Skeletal muscle cell (primary cell): ENCODE measurements at places on chromosomes 16 and 17.

GRCh38 chr16:24729243-24729950, at the start of gene TNRC6A:
Gene TNRC6A, plus strand, starts transcription at chr16:24729651. Its CDS starts 191 bp downstream, at chr16:24729842.
- peak; percentile 53 for DNase-seq

DNA sequence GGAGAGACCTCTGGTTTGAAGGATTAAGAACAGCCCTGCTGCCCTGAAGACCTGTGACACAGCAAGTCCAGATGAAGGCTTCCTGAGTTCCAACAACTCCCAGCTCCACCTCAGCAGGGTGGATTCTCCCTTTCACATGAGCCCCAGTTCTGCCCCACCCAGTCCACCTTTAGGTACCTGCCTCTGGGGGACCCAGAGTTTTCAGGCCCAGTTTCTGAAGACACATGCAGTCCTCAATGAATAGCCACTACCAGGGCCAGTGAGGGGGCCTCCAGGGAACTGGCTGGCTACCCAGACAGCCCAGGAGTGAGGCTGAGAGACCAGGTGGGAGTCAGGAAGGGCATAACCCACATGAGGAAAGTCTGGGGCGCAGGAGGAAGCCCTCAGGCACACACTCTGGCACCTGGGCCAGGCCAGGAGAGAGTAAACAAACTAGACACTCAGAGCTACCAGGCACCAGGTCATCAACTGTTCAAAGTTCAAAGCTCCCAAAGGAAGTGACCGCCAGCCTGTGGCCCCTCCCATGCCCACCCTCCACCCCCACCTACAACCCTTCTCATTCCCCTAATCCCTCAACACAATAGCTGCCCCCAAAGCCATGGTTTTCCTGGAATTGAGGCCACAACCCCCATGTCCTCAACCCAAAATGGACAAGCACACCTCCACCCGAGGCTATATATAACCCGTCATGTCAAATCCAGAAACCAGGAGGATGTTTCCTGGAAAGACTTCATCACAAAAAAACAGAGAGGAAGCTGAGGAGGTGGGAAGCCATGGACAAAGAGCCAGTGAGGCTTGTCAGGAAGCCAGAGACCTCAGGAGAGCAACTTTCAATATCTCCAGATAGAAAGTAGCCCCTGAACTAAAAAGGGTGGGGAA, 2.1 kb downstream of the MYO18A start:
- no peak for DNase-seq

DNA sequence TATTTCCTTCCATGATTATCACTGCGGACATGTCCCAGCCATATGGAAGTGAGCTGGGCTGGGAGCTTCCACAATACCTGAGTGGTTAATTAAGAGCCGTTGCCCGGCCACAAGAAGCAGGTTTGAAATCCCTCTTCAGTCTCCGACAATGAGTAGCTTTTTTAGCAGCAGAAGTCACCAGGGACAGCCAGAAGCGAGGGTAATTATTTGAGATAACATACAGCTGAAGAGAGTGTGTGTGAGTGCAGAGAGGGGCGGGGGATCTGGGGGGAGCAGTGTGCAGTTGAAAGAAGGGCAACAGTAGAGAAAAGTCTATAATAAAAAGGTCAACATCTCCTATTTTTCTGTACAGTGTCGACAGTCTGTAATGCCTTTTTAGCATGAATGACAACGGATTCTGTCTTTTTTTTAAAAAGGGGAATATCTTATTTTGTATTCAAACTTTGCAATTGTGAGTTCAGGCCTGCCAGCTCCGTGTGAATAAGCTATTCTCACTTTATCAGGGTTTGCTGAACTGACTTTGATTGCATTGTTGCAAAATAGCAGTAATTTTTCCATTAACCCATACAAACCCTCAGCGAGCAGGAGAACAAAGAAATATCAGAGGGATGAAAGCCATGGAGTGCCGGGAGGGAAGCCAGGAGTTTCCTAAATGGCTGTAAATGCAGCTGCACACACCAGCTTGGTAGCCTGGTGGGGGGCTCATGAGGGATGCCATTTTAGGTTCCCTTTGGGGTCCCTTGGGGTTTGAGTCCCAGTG, 220.3 kb upstream of the IRX3 start:
- no peak for DNase-seq

- DNase-seq: no peak
Measured at GRCh38 chr17:29378500-29378899, 11.7 kb upstream of the TAOK1 start.

GRCh38 chr17:58520843-58521430, 6.5 kb upstream of the MTMR4 start:
- no peak for DNase-seq

- no peak for DNase-seq
Measured at GRCh38 chr17:76019833-76020467, 7.2 kb downstream of the EVPL start.

DNA sequence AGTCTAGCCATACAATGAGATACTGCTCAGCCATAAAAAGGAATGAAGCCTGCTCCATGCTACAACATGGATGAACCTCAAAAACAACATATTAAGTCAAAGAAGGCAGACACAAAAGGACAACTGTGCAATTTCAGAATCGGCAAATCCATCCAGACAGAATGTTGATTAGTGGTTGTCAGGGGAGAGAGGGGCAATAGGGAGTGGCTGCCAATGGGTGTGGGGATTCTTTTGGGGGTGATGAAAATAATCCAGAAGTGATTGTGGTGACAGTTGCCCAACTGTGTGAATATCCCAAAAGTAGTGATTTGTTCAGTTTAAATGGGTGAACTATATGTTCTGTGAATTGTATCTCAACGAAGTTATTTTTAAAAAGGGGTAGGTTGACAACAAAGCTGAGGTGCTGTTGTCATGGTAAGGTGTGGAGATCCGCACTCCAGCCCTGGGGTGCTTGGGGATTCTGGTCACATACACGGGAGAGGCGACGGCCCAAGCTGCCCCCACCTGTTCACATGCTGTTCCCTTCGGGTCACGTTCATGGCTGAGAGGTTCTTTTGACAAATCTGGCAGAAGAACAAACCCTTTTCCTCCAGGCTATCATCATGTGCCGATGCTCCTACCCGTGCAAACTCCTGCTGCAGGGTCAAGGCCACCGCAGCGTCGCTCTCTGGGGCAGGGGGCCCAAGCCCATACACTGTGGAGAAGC, 9.6 kb downstream of the SLX4 start:
- no peak for DNase-seq

- DNase-seq: no peak
Measured at GRCh38 chr17:75549246-75550138, 24.0 kb downstream of the LLGL2 start.

DNA sequence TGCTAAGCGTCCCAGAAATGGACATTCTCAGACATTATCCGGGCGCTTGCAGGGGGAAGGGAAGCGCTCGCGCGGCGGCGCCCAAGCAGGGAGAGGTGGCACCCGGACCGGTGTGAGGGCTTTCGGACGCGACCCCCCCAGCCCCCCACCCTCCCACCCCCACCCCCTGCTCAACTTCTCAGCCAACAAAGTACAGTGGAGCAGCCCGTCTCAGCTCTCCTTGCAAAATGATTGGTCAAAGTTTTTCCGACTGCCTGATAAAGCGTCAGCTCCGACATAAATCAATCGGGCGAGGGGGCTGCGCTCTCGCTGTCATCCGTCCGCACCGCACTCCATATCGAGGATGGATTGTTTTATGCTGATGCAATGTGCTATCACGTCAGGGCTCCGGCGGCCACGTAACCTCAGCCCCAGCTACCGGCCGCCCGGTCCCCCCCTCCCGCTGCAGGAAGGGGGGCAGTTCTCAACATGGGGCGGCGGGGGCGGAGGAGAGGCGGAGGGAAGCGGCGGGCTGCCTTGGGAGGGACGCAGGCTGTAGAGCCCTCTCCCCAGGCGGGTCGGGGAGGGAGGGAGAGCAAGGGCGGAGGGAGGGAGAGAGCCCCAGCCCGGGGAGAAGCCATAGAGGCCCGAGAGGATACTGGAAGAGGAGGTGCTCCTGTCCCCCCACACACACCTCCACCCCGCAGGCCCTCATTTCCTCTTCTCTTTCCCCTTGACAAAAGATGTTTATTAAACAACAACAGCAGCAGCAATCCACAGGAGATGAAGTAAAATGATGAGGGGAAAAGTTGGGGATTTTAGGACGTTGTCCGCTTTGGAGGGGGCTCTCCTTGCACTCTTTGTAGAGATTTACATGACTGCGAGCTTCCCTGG, at the start of gene HOXB9:
Gene HOXB9, minus strand, starts transcription at position 114 of the 873 bp plus-strand sequence. Its CDS starts 89 bp downstream, at position 25.
- DNase-seq: no peak

- peak; percentile 86 for DNase-seq
Measured at GRCh38 chr17:78374631-78375274, 3.7 kb upstream of the PGS1 start.

GRCh38 chr17:40910441-40910841, 25.4 kb upstream of the KRT20 start:
- DNase-seq: peak; percentile 72

GRCh38 chr16:65287307-65287706, 165.4 kb upstream of the CDH11 start:
- DNase-seq: no peak

GRCh38 chr17:17303010-17303846, at the start of gene NT5M:
Gene NT5M, plus strand, starts transcription at chr17:17303373. Its CDS starts 178 bp downstream, at chr17:17303551.
- no peak for DNase-seq

- no peak for DNase-seq
Measured at GRCh38 chr16:66529475-66529874, 20.4 kb downstream of the TK2 start.

DNA sequence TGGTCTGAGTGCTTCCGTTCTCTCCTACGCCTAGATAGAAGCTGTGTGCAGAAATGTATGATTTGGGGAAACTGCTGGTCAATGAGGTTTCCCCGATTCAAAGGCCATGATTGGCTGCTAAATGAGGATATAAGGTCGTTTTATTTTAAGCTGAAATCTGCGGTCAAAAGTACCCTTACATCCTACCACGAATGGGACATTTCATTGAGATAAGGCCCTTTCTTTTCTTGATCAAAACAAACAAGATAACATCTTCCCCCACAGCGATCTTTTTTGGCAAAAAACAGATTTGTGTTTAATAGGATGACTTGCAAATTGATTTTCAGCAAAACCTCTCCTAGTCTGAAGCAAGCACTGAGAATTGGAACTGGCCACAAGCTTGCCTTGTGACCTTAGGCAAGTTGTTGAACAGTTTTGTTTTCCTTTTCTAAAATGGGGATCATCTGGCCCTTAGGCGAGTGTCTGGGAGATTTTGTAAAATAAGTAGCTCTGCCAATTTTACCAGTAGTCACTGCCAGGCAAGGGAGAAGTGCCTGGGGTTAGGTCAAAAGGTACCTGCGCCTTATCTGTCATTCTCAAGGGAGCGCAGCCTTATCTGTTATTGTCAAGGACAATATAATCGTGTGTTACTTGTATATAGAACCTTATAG, 635 bp downstream of the SCPEP1 start:
- no peak for DNase-seq

- DNase-seq: no peak
Measured at GRCh38 chr16:54265575-54266107, 20.9 kb downstream of the IRX3 start.

DNA sequence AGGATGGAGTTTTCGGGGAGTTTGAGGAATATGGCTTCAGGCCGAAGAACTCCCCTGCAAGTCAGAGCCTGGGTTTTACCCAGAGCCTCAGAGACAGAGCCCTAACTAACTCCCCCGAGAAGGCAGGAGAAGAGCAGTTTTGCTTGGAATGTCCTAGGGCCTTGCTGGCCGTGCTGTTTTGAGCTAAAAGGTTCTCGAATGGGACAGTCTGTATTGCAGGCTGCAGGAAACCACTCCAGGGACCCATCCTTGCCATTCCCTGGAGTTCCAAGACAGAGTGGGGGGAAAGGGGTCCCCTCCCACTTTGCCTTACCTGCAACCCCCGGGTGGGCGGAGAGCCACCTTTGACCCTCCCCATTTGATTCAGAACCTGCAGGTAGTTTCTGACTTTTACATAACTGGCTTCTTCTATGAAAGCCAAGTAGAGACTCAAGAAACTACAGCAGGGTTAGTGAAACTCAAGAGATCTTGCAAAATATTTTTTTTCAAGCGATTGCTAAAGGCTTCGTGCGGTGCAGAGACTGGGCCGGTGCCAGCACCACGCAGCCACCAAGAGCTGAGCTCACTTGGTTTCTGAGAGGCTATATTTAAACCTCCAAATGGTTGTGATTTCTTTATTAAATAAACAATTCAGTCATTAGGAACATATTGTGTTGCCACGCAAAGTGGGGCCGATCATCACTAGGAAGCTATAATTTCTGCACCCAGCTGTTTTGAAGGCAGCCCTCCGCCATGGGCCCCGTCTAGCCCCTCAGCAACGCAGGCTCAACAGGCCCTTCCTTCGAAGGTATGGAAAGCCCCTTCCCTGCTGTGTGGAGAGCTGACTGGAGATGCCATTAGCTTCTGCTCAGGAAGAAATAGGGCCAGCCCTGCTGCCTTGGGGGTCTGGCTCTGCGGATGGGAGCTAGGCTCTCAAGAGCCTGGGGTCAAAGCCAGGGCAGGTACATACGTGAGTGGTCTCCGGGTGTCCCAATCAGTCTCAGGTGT, 223.0 kb downstream of the NTN1 start:
- DNase-seq: no peak

- DNase-seq: no peak
Measured at GRCh38 chr17:7418472-7419152, 1.5 kb upstream of the SPEM1 start.

GRCh38 chr16:88978608-88979346, 1.8 kb upstream of the CBFA2T3 start:
- DNase-seq: no peak

DNA sequence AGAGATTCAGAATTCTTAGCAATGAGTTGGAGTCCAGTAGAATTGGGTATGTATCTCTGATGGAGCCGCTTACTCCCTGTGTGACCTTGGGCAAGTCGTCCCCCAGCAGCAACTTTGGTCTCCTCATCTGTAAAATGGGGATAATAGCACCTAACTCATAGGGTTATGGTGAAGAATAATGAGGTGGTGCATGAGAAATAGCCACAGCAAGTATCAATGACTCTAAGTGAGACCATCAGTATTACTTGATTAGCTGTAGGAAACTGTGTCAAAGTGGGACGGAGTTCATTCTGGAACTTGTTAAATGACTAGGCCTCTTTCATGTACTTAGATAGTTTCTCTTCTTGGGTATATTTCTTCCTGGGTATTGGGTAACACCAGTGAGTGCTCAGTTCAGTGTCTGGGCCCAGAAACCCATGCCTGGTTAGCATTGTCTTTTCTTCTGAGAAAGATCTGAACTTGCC, 6.4 kb downstream of the PRKCB start:
- no peak for DNase-seq

DNA sequence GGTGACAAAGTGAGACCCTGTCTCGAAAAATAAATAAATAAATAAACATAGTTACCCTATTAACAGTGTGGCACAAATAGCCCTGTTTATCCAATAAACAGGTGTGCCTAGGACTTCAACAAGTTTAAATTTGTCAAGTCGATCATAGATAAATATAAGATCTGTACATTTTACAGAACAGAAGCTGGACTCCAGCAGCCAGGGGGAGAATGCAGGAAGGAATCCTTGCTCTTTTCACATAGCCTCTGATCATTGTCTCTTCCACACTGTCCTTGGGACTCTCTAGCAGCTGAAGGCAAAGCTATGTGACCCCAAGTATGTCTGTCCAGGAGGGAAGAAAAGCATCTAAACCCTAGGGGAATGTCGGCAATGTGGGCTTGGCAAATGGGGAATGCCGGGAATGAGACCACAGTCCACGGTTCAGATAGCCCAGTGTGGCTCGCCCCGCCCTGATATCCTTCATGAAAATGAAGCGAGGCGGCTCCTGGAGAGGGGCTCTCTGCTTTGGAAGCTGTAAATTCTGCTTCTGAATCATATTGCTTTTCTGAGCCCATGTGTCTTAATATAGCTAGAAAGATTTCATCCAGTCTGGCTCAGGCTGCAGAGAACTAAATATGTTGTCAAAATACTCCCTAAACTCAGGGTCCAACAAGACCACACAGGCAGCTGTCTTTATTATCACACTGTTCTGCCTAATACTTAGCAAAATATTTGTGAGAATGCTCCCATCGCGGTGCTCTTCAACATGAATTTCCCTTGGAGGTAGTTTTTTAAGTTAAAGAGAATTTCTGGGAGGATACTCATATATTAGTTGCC, 24.9 kb upstream of the GRB2 start:
- DNase-seq: no peak
